Stimulated activated CD8-positive, alpha-beta memory T cell treated with anti-CD3 and anti-CD28 coated beads, Interleukin-15, amount 100 ng/mL, for 24 hours (primary cell): ENCODE measurements at places on chromosomes 1 and 21.

GRCh38 chr1:235984041-235984825 is 80.7 kb downstream of the NID1 start:
- DNase-seq: no peak

DNA sequence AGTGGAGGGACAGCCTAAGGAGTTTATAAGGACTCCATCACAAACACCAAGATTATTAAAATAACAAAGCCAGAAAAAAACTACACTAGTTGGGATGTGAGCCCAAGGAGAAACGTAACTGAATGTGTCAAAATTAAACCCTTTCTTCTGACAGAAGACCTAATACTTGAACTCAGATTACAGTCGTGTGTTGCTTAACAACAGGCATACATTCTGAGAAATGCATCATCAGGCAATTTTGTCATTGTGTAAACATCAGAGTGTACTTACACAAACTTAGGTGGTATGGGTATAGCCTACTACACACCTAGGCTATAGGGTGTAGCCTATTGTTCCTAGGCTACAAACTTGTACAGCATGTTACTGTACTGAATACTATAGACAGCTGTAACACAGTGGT is 23.4 kb downstream of the DSTYK start:
- no peak for DNase-seq

DNA sequence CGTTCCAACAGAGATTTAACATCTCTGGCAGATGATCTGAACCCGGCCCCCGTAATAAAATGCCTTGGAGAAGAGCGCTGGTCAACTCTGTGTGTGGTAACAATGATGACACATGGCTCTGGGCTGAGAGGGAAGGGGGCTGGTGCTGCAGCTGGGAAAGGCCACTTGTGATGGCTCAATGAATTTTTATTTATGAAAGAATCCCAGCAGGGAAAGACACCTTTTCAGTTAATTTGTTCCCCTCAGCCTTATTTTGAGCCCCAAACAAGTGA is 59.4 kb downstream of the SYT6 start:
- DNase-seq: no peak

DNA sequence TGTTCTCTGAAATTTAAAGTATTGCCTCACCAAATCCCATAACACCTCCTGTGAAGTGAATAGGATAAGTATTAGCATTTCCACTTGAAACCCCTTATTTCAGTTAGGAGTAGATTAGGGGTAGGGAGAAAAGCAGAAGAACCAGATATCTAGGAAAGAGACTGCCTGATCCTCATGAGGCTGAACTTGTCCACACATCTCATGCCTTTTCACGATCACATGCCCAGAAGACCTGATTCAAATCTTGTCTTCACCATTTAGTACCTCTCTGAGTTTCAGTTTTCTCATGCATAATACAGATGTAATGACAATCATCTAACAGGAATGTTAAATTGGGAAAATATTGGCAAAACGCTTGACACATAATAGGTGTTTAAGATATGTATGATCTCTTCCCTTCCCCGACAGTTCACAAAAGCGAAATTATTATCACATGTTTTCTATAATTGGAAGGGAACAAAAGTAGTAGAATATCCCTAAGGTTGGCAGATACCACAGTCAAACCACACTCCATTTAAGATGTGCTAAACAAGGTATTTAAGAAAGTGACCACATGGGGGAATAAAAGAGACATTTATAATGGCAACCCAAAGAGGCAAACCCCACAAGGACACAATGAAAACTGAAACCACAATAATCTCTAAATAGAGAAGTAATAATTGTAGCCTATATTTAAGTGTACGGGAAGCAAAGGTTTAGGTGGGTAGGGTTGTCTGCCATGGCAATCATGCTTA is 25.2 kb downstream of the GFI1 start:
- no peak for DNase-seq

DNA sequence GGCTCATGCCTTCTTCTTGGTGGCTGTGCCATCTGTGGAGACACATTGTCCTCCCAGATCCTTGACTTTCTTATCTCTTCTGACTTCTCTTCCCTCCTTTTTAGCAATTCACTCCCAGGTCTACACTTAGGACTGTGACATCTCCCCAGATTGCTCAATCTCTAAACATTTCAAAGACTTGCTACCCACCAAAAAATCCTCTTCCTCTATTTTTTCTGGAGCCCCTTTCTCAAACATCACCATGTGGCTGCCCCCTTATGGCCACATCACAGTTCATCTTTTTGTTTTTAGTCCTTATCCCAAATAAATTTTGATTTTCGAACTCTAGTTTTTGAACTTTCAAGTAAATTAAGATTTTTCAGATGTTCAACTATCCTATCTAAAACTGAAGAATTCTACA is 148.6 kb upstream of the HOOK1 start:
- no peak for DNase-seq

DNA sequence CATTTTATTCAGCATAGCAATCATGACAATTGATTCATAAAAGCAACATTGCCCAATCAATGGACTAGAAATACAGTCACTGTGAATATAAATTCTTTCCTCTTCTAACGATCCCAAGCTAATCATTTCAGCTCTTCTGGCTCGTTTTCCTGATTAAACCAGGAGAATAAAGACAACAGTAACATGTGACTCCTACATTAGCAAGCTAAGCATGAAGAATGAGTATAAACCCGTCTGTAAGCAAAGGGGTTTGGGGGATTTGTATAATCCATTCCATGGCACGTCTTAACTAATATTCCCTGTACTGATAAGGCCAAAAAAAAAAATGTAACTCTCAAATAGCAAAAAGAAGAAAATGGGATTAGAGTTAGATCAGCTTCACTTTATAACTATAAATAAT is 21.6 kb downstream of the IRF2BP2 start:
- DNase-seq: no peak

DNA sequence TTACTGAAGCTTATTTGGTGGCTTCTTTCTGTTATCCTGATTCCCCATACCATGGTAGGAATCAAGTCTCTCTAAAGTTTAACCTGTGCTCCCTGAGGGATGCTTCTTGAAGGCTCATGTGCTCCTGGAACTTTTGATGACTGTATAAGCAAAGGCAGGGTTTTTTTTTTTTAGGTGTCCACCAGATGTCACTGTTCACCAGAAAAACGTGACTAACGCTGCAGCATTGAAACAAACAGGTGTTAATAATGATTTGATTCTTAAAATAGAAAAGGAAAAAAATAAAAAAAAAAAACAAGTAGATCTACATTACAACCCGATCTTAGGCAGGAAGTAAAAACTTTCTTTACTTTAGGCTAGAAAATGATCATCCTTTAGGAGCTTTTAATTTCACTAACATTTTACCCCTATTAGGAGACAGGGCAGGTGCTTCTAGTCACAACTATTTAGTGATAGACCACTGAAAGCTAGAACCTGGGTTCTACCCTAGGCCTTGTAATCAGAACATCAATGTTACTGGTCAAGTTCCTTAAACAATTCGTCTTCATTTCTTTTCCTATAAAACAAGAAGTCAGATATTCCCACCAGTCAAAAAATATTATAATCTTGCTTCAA is 223.0 kb downstream of the PLA2G4A start:
- DNase-seq: no peak

DNA sequence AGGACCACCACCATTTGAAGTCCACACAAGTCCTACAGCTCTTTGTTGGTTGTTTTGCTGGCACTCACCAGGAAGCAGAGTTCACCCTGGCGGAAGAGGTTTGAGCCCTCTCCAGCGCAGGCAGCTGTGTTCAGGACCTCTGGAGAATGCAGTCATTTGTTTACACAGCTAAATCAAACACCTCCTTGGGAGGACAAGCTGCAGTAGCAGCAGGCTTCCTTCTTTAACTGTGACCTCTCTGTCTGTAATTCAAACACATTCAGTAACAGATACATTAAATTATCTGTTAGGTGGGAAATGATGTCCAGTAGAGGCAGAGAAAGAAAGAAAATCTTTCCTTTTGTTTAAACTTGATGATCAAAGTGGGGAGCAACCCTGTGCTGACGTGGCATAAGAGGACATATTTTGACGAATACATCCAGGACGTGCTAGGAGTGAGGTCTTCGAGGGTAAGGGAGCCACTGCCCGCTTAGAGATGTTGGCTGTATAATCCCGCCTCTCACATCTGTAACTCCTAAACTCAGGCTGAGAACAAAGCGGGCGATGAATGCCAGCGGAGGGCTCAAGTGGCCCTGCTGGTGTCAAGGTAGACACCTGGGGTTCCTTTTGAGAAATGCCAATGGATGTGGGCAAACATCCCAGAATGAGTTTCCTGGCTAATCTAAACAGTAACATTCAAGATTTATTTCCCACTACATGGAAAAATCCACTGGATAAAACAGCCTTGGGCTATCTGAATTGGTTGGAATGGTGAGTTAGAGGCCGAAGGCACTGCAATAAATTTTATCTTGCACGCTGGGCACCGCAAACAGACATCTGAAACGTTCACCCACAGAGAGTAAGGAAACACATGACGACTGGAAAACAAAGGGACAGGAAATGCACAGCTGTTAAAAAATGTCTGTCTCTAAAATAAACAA is 51.7 kb downstream of the ABCA4 start:
- DNase-seq: no peak

- no peak for DNase-seq
These were observed 39.4 kb upstream of the BCL10 start for GRCh38 chr1:85315789-85316188.

DNA sequence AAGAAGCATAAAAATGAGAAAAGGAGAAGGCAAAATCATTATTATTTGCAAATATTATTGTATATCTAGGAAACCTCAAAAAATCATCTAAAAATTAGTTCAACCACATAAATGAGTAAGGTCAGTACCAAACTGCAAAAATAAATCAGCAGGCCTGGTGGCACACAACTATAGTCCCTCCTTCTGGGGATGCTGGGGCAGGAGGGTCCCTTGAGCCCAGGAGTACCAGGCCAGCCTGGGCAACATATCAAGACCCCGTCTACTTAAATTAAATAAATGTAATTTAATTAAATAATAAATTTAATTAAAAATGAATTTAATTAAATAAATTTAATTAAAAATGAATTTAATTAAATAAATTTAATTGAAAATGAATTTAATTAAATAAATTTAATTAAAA is 40.3 kb upstream of the TRIM67 start:
- no peak for DNase-seq

DNA sequence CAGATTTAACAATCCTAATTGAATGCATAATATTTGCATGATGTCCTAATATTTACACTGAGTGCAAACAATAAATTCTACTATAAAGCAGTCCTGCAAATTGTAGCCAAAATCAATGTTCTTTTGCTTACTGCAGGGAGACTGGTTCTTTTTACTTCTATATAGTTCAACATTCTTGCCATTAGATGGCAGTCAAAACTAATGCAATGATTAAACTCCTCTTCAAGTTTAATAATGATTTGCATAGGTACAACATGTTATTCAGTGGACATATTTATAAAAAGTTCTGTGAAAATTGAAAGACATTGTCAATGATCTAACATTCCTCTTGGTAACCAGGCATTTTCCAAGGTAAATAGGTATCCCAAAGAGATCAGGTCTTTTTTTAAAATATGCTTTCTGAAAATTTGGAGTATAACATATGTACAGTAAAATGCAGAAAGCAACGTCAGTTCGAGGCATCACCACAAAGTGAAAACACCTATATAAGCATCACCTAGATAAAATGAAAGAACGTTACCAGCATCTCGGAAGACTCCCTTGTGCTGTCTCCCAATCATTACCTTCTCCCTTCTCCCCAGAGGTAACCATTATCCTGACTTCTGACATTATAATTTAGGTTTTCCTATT is 9.8 kb upstream of the FNBP1L start:
- no peak for DNase-seq

- DNase-seq: no peak
These were observed 126.7 kb downstream of the NR5A2 start for GRCh38 chr1:200154069-200154767.

DNA sequence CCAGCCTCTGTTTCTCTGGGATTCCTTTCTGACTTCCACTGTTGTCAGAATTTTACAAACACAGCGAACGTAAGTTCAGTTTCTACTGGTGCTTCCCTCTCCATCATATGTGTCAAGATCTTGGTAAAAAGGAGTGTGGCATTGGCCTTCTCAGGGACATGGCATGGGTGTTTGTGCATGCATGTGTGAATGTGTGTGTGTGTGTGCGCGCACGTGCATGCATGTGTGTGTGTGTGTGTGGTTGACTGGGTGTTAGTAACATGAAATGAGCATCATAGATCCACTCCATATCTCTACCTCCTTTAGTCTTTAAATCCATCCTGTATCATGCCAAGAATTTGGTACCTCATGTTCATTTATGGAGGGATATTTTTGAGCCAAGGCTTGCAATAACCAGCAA is 411.3 kb downstream of the NPHP4 start:
- DNase-seq: no peak

- DNase-seq: no peak
These were observed 131.6 kb upstream of the ETV3 start for GRCh38 chr1:157269656-157270375.

DNA sequence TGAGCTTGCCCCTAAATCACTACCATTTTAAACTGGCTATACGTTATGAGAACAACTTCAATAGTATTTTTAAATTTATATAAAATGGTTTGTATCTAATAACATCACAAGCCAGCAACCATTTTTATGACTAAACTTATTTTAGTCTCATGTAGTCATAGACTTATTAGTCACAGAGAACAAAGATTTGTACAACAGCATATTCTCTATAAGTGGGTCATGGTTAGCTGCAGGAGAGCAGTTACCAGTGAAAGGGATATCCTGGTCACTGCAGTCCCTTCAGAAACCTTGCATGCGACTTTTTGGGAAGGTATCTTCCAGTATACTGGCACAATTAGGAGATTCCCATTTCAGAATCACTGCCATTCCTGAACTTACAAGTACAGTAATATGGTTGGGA is 90.0 kb downstream of the HFM1 start:
- no peak for DNase-seq

- DNase-seq: no peak
These were observed 441.0 kb downstream of the PTPRU start for GRCh38 chr1:29677028-29678024.

DNA sequence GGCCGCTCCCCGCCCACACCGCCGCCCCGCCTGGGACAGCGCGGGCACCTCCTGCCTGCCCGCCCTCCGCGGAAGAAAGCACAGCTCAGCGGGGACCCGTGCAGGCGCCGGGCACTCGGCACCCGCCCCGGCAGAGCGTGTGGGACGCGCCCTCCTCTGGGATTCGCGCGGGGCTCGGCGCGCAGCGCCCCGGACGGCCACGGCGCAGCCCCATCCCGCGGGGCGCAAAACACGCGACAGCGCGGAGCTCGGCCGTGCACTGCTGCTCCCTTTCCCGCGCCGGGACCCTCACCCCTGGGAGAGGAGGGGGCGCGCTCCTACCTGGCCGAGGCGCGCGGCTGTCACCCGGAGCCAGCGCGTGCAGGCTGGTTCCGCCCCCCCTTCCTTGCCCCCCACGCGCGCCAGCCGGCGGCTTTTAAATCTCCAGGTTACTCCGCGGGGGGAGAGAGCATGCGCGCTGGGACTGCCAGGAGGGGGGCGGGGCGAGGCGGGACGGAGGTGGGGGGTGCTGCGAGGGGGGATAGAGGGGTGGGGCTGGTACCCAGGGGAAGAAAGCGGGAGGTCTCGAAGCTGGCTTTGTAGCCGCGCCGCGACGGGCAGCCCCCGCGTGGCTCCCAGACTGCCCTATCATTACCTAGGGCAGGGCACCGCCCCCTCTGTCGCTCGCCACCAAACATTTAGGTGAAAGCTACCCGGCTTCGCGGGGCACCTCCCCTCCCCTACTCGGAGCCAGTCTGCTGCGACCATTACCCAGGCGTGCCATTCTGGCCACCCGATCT is at the start of gene SLC45A3:
Gene SLC45A3 (minus strand): TSS at position 437 of the 779 bp plus-strand sequence. CDS start 15,853 bp downstream, outside the sequence.
- DNase-seq: peak; percentile 7
